ENCODE measurements at places on chromosomes 12 and 14. TPM values are rescaled to one million over a fixed set of nuclear protein-coding genes. Genes with fewer than 3 reads are reported as not detected.

Gene STRAP
- total RNA-seq, result 104 TPM

Gene PPP1R36
- total RNA-seq, result 0.16 TPM

Gene ACRBP
- 6.1 TPM for total RNA-seq

Gene MARK3
- 80.6 TPM for total RNA-seq

Gene CLEC2A
- not detected for total RNA-seq

Gene MFAP5
- total RNA-seq, result not detected

Gene IL26
- total RNA-seq, result 0.53 TPM

Gene KRT73
- total RNA-seq, result 0.36 TPM

Gene DDX11
- 144 TPM for total RNA-seq

Gene C14orf180
- not detected for total RNA-seq

Gene ESYT1
- 74.6 TPM for total RNA-seq

Gene TRAF3
- 123 TPM for total RNA-seq

Gene TAS2R20
- 1.3 TPM for total RNA-seq

Gene TAS2R8
- total RNA-seq, result not detected

Gene PRMT5
- 55.0 TPM for total RNA-seq

Gene MYH6
- total RNA-seq, result 2.1 TPM

Gene KRT85
- total RNA-seq, result not detected

Gene GLT1D1
- 0.41 TPM for total RNA-seq

Gene SSTR1
- not detected for total RNA-seq

Gene POMT2
- total RNA-seq, result 14.7 TPM

Gene ACIN1
- 162 TPM for total RNA-seq

Gene C12orf42
- total RNA-seq, result 0.35 TPM

All from activated T-cell treated with anti-CD3 and anti-CD28 coated beads, Interleukin-2, amount 50 U/mL, for 72 hours (primary cell).